NCI-H1048 (cell line): ENCODE measurements at places on chromosomes 16 and 17.

DNA sequence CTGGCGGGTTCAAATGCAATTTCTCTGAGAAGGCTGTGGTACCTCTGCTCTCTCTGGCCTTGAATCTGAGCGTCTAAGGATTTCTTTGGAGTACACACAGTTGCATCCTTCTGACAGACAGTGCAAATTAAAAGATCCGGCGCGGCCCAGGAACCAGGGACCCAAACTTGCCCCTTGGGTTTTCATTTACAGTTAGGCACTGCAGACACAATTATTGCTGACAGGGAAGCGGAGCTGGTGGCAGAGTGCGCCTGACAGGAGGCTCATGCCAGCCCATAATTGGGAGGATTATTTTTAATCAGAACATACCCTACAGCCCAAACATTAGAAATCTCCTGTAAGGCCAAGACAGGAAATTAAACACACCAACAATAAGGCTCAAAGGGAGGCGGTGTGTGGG, 1023.4 kb upstream of the RBFOX1 start:
- no peak for DNase-seq

DNA sequence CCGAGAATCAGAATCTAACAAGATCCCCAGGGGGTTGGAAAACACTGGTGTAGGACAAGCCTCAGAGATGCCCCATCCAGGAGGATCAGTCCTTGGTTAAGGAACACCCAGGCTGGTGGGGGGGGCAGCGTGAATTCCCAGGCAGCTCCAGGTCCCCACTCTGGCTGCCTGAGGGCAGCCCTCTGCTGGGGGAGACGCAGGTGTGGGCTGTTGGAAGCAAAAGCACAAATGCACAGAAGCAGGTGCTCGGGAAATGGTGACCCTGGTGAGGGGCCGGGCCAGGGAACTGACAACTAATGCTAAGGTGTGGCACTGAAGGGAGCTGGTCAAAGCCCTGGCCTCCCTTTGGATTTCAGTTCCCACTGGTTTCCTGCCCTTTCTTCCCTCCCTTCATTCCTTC, 140.8 kb upstream of the CDH5 start:
- no peak for DNase-seq

DNA sequence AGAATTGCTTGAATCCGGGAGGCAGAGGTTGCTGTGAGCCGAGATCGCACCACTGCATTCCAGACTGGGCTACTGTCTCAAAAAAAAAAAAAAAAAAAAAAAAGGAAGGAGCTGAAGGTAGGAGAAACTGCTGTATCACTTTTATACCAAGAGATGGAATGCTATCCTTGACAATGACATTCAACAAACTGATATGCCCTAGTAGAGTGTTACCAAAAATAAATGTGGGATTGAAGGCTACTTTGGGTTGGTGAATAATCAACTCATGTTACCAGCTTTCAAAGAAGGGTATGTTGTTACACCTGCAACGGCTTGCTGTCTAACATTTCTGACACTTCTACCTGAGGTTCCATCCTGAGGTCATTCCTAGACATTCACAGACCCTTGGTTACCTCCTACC, 84.9 kb downstream of the TEX14 start:
- DNase-seq = no peak

GRCh38 chr17:4956493-4957061, 5.7 kb downstream of the ENO3 start:
- DNase-seq = no peak

DNA sequence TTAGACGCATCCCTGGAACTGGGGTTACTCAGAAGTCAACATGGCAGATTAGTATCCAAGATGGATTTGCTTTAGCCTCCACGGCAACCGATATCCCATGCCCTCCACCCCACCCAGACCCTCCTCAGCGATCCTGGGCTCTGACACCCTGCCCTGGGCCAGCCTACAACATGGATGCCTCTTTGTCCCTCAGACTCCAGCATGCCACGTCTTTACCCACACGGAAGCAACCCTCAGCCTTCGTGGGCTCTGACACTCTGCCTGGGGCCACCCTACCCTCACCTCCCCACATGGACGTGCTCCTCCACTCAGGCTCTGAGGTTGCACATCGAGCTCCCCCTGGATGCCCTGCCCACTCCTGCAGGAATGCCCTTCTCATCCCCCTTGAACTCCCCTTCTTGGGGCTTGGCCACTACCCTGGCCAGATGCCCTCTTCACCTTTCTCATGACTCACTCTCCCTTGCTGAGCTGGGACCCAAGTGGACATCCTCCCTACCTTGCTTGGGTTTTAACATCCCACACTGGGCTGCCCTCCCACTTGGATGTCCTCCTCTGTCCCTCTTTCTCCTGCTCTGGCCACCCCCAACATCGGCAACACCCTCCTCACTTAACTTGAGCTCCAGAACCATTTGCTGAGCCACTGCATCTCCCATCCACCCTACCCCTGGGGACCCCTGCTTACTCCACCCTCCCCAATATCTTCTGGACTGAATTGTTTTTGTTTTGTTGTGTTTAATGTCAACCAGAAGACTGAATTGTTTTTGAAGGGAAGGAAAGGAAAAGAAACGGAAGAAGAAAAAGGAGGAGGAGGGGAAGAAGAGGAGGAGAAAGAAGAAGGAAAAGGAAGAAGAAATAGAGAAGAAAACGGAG, 18.3 kb upstream of the TMEM92 start:
- no peak for DNase-seq

GRCh38 chr16:66211651-66212050, 154.8 kb upstream of the CDH5 start:
- DNase-seq = no peak

DNA sequence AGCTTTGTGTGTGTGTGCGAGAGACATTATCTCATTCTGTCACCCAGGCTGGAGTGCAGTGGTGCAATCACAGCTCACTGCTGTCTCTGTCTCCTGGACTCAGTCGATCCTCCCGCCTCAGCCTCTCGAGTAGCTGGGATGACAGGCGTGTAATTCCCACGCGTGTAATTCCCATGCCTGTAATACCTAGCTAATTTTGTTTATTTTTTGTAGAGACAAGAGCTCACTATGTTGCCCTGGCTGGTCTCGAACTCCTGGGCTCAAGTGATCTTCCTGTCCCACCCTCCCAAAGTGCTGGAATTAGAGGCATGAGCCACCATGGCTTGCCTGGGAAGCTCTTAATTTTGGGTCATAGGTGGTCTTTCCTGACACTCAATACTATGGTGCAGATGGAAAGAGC, 205.3 kb upstream of the TNRC6C start:
- no peak for DNase-seq

DNA sequence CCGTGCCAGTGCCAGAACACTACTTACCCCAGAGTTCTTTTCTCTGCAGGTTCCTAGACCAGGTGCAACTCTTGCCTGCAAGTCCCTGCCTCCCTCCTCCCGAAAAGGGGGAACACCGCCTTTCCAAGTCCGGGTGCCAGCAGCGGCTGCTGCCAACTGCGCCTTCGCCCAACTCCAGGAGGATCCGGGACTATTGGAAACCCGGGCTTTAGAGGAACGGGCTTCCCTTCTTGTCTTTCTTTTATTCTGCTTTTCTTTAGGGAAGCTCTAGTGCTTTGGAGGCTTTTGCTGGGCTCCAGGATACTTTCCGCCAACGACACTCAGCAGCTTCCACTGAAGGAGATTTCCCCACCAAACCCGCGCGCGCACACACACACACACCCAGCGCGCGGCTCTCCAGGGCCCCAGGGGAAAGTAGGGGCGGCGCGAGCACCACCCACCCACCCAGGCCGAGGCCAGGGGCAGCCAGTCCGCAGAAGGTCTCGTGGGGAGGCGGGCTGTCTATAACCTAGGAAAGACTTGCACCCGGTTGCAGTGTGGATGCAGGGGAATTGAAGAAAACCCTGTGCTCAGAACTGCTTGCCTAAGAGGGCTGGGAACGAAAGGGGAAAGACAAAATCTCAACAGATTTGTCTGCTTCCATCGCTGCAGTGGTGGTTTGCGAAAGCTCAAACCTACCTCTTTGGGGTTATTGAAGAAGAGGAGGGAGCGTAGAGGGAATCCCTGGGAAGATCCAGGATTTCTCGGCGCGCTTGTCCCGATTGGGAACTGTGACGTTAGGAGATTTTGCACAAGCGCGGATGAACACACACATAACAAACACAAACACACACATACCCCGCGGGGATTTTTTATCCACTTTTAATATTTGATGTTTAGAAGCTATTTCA, 977 bp upstream of the CA10 start:
- DNase-seq = no peak

DNA sequence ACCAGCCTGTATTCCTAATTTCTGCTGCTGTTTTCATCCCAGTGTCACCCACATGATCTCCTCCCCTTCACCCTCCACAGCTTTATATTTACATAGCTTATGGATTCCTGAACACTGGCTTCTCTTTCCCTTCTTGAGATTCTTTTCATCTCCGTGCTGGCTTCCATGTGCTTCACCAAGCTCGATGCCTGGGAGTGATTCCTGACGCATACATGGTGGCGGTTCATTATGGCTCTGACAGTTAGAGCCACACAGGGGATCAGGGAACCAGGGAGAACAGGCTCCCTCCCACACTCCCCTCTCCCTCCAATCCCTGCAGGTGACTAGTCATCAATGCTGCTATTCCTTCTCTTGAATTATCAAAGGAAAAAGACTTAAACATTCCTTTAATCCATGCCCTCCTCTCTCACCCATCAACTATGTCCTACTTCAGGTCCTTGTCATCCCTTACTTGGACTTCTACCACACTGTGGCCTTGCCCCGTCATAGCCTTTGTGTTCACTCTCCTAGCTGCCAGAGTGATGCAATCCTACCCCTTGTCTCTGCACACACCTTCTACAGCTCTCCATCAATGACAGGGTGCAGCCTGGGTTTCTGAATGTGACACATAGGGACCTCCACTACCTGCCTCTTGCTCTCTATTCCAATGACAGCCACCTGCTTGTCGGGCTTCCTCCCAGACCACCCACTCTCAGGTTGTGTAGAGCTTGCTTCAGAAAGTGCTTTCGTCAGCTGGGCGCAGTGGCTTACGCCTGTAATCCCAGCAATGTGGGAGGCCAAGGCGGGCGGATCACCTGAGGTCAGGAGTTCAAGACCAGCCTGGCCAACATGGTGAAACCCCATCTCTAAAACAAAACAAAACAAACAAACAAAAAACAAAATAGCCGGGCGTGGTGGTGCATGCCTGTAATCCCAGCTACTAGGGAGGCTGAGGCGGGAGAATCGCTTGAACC, 43.6 kb downstream of the MYH13 start:
- no peak for DNase-seq

DNA sequence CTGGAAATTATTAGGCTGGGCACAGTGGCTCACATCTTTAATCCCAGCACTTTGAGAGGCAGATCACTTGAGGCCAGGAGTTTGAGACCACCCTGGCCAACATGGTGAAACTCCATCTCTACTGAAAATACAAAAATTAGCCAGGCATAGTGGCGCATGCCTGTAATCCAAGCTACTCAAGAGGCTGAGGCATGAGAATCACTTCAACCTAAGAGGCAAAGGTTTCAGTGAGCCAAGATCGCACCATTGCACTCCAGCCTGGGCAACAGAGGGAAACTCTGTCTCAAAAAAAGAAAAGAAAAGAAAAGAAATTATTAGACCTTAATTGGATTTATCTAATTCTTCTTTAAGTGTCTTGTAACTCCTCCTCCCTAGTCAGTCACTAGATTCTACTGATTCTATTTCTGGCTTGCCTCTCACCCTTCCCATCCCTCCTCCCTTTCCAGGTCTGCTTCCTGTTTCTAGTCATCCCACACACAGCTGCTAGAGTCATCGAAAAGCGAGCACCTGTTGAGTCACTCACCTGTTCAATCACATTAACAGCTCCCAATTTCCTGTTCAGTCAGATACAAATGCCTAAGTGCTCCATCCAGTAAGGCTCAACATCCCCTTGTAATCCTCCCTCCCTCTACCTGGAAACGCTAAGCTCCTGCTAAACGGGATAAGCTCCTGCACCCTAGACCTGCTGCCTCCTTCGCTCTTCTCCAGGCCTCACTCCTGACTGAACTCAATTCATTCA, 34.6 kb downstream of the ERN1 start:
- DNase-seq = no peak

- no peak for DNase-seq
Observed at GRCh38 chr16:56399047-56399446, 26.3 kb downstream of the AMFR start.
